T-helper 17 cell (primary cell): ENCODE measurements at places on chromosomes 2 and 18.

- no peak for DNase-seq
Observed at GRCh38 chr2:15975676-15976075, 35.3 kb downstream of the MYCN start.

DNA sequence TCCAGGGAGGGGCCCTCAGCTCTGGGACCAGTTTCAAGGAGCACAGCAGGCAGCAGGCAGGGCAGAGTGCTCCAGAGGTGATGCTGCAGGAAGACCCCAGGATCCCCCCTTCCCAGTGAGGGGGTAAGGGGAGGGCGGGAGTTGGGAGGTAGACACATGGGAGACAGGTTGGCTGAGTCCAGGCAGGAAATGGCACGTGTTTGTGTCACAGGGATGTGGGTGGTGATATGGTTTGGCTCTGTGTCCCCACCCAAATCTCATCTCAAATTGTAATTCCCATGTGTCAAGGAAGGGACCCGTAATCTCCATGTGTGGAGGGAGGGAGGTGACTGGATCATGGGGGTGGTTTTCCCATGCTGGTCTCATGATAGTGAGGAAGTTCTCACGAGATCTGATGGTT lies 25.2 kb upstream of the OTOS start:
- no peak for DNase-seq

DNA sequence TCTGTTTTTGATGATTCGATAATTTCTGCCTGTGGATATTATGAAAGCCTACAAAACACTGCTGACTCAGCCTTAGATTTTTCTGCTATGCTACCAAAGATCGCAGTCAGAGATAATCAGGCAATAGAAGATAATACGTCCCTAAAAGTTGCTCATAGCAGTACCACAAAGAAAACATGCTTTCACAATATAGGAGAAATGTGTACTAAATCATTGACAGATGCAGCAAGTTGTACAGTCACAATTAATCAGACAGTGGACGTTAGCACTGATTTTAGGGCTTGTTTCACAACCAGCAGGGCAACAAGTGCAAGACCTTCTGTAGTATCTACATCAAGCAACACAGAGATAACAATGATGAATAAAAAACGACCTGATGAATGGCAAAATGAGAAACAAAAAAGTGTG lies 19.5 kb downstream of the RBM44 start:
- DNase-seq: no peak

GRCh38 chr2:130825966-130826253 lies 10.8 kb upstream of the ARHGEF4 start:
- DNase-seq: no peak

GRCh38 chr2:43158259-43158880 lies 68.0 kb downstream of the ZFP36L2 start:
- no peak for DNase-seq

- no peak for DNase-seq
Observed at GRCh38 chr2:46087492-46087891, 209.7 kb upstream of the EPAS1 start.

GRCh38 chr18:32714571-32715148 lies 58.2 kb downstream of the KLHL14 start:
- no peak for DNase-seq

DNA sequence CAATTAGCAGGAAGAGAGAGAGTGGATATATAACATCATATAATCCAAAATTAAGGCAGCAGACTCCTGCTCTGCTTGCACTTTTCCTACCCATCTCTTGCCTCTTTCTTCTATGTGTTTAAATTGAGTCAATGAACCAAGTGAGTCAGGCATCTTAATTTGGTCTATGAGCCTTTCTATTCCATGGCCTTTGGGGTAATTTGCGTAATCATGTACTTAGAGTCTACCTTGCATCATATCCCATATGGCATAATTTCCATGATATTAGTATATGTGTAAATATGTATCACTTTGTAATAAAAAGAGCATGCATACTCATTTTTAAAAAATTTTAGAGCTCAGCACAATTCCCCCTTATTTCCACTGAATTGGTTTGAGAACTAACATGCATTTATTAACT lies 555.2 kb downstream of the STK39 start:
- no peak for DNase-seq

DNA sequence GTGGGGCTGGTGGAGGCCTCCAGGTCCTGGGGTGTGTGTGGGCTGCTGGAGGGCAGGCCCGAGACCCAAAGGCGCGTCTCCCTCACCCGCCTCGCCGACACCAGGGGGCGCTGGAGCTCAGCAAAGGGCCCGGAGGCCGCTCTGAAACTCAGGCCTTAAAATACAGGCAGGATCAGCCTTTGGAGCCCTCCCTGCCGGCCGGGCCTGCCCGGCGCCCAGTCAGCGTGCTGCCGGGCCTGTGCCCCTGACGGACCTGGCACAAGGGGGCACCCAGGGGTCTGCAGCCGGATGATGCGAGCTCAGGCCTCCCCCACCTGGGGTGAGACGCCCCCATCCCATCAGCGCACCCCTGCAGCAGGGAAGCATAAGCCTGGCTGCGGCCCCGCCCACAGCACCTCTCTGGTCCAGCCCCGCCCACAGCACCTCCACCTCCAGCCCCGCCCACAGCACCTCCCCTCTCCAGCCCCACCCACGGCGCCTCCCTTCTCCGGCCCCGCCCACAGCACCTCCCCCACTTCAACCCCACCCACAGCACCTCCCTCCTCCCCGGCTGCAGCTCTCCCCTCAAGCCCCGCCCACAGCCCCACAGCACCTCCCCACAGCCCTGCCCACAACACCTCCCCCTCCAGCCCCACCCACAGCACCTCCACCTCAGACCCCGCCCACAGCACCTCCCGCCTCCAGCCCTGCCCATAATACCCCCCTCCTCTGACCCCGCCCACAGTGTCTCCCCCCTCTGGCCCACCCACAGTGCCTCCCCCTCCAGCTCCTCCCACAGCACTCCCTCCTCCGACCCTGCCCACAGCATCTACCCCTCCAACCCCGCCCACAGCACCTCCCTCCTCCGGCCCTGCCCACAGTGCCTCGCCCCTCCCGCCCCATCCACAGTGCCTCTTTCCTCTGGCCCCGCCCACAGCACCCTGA lies 92.8 kb upstream of the OTOS start:
- DNase-seq: peak; percentile 71

- DNase-seq: no peak
Observed at GRCh38 chr2:144825331-144826020, 305.6 kb upstream of the ZEB2 start.

GRCh38 chr2:98172951-98173350 lies 86.0 kb downstream of the VWA3B start:
- DNase-seq: no peak

DNA sequence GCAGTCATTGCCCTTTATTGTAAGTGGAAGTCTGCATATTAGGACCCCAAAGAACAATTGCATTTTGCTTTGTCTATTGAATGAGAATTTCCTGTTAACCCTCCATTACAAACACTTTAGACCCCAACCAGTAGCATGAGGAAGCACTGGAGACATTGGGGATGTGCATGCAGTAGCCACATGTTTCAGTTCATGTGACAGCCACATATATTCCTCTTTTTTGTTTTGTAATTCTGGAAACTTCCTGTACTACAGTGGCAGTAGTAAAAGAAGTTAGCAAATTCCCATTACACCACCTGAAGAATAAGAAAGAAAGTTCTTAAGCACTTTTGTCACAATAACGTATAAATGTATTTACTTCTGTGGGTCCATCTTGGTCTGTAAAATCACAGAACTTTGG lies 281.1 kb upstream of the SLC14A2 start:
- DNase-seq: no peak

DNA sequence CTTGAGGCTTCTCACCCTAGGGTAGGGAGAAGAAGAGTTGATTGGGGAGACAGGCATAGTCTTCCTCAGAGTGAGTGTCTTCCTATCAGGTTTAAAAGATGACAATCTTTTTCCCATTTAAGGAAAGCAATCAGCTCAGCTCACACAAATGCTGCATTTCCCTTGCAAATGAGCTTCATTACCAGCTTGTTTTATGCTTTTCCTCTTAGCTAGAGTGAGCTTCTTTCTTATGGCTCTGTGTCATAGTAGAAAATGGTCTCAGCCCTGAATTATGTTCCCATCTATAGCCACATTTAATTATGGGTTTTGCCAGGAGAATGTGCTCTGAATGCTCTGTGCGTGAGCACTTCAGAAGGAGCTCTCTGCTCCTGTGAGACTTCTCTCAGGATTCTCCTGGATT lies 112.8 kb upstream of the NCK2 start:
- DNase-seq: no peak

- no peak for DNase-seq
Observed at GRCh38 chr18:48947560-48947959, 3.2 kb downstream of the SMAD7 start.

DNA sequence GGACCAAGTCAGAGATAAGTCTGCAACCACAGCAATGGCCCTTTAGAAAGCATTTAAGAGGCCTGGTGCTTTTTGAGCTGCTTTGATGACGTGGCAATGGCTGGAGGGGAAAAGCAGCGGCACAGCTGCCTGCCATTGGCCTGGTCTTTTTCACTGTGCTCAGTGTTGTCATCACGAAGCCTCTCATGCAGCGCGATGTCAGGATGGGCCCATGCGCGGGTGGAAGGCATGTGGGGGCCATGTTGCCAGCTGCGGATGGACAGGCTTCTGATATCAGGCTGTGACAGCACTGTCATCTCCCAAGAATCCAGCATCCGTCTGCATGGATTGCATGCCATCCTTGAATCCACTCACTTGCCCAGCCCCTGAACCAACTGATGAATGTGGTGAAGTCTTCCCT lies 204.5 kb downstream of the ACKR3 start:
- DNase-seq: no peak

GRCh38 chr2:200750323-200750910 lies 61.3 kb upstream of the BZW1 start:
- DNase-seq: no peak

DNA sequence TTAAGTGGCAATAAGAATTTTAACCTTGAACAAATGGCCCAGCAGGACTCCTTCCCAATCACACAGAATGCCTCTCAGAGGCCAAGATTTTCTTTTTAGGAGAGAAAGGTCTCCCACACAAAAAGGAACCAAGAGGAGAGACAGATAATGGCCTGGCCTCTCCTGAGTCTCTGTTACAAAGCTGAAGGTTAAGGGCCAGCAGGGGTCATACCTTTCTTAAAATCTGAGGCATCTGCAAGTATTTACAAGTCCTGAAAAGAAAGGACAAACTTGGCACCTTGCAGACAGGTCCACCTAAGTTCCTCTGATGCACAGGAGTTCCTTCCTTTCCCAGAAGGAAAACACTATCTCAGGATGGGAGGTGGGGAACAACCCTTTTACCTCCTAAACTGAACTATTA lies 142.3 kb downstream of the TMEM163 start:
- DNase-seq: no peak

GRCh38 chr18:36394486-36394885 lies 97.0 kb downstream of the FHOD3 start:
- DNase-seq: no peak

DNA sequence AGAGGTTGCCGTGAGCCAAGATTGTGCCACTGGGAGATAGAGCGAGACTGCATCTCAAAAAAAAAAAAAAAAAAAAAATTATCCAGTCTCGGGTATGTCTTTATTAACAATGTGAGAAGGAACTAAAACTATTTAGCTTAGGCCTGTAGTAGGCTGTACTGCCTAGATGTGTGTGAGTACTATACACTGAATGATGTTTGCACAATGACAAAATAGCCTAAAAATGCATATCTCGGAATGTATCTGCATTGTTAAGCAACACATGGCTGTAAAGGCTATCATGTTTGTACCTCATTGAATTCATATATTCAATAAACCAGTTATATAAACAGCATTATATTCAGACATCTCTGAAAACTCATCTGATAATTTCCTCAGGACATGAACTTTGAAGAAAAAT lies 191.2 kb upstream of the SESTD1 start:
- DNase-seq: no peak

DNA sequence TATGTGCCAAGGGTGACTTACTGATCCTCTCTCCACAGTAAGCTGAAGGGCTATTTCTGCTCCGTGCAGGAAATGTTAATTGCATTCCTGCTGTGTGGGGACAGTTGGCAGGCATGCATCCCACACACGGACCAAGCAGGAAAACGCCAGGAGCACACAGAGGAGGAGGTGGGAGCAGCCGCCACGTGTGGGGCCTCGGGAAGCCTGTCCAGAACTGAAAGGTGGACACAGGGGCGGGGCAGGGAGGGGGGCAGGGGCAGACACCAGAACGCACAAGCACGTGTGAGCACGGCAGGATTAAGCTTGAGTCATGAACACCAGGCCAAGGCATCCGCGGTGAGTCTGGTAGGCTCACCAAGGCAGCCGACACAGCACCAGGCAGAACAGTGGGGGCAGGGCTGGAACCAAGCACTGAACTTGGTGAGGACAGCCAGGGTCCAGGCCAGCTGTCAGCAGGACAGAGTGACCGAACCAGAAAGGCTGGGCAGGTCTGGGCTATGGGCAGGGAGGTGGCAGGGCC lies 177.1 kb downstream of the EIPR1 start:
- no peak for DNase-seq

DNA sequence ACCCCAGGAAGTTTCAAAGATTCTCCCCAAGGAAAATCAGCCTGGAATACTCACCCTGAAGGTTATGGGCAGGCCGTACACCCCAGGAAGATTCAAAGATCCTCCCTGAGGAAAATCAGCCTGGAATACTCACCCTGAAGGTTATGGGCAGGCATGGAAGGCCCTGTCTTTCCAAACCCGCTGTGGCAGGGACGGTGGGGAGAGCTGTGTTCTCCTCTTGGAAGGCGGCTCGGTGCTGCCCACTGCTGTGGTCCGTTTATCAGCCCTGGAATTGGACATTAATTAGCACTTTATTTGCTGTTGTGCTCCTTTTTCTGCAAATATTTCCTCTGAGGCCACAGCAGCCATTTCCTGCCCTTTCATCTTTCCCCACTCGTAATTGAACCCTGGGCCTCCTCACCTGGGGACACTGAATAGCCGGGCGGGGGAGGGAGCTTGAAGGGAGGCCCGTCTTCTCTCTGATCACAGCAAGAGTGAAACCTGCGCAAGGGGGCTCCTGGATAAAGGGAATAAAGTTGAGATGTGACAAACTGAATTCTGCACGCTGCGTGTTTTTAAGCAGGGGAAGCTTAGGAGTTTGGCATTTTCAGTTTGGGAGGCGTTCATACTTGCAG lies 308.7 kb upstream of the SALL3 start:
- DNase-seq: no peak

GRCh38 chr18:76421685-76422078 lies 73.4 kb downstream of the ZNF516 start:
- DNase-seq: no peak

GRCh38 chr2:88813612-88814011 lies 122.1 kb downstream of the RPIA start:
- DNase-seq: no peak

DNA sequence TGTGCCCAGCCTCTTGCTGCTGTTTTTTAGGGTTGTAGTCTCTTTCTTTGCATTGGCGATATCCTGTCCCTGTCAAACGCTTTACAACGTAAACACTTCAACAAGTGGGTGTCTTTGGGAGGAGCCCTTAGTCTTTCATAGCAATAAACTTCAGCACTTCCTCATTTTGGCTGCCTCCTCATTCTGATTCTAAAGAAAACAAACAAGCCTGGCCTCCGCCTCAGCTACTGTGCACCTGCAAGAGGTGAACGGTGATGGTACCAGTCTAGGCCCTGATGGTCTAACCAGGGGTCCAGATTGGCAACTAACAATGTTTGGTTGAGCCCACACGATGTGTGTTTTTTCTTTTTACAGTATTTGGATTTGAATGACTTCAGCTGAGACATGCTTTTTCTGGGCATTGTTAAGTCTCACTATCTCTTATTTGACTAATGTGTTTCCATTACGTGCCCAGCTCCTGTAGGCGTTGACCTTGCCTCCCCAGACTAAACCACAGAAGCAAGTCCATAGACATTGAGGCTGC lies 53.2 kb upstream of the CUL3 start:
- DNase-seq: no peak

GRCh38 chr2:81195017-81195773 lies 890.6 kb upstream of the LRRTM1 start:
- no peak for DNase-seq

- no peak for DNase-seq
Observed at GRCh38 chr2:28687640-28688385, 63.8 kb upstream of the PPP1CB start.
